ENCODE measurements at places on chromosomes 11 and 22. TPM values are rescaled to one million over a fixed set of nuclear protein-coding genes. Genes with fewer than 3 reads are reported as not detected.

TSGA10IP gene
- not detected for total RNA-seq

PGA5 gene
- total RNA-seq = 0.79 TPM

CABP7 gene
- not detected for total RNA-seq

SLC22A6 gene
- total RNA-seq = not detected

OR10G7 gene
- total RNA-seq = not detected
